Memory B cell (primary cell): ENCODE measurements at places on chromosomes 1 and 21.

- DNase-seq = no peak
Measured at GRCh38 chr21:31924548-31924947, 51.7 kb downstream of the HUNK start.

GRCh38 chr1:199859491-199859933 lies 168.0 kb upstream of the NR5A2 start:
- no peak for DNase-seq

DNA sequence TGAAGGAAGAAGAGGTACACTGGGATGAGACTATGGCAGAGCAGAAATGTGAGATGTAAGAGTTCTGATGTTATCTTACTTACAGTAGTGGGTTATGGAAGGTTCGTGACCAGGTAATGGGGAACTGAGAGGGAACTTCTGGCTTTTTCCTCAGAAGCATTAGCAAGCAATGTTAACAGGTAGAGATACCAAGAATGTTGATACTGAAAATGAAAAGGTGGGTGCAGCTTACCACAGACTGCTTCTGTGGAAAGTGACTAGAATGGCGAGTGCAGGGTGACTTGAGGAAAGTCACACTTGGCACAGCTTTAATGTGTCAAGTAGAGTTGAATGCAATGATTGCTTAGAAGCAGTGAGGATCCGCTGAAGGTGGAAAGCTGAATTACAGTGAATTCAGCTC lies 70.8 kb downstream of the PLA2G4A start:
- no peak for DNase-seq

DNA sequence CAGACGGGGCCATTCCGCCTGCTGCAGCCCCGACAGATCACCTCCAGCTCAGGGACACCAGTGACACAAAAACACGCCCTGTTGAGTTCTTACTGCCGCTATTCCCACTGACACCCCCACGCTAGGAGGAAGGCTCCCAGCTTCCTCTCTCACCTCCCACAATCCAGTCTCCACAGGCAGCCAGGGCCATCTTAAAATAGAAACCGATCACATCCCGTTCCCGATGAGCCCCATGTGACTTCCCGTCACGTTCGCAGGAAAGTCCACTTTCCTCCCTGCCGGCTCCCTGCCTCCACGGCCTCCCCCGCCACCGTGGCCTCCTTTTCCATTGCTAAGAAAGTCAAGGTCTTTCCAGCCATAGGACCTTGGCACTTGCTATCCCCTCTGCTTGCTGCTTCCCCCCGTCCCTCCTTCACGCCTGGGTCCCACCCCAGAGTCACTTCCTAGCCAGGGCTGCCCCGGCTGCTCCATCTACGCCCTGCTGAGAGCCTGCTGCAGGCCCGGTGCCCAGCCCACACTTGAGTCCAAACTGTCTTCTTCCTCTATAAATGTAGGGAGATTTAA lies 24.0 kb upstream of the DDOST start:
- no peak for DNase-seq

GRCh38 chr1:182762536-182762935 lies 27.0 kb upstream of the NPL start:
- DNase-seq = no peak
